ENCODE measurements at places on chromosomes 11 and 22.

DNA sequence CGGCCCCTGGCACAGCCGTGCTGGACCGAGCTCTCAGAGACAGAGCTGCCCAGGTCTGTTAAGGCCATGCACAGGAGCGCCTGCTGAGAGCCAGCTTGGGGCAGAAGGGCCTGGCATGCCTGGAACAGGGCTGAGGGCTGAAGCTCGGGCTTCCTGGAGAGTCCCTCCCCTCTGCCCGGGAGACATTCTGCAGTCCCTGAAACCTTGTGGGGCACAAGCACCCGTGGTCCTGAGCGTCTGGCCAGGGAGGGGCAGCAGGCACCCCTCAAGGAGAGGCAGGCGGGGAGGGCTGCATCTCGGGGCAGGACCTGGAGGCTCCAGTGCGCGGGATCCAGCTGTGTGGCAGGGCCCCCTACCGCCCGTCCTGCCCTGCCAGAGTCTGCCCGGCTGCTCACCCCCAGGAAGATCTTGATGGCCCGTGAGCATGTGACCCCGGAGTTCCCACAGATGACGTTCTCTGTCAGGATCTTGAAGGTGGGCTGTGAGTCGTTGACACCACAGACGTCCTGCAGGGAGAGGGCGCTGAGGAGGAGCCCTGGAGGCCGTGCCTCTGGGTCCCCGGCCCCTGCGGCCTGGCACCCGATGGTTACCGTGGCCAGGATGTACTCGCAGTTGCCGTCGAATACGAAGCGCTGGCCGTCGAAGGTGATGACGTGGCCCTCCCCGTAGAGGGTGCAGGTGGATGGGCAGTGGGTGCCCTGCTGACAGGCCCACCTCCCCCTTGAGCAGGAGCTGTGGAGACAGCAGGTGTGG is 10.9 kb downstream of the MUC6 start:
- no peak for DNase-seq

DNA sequence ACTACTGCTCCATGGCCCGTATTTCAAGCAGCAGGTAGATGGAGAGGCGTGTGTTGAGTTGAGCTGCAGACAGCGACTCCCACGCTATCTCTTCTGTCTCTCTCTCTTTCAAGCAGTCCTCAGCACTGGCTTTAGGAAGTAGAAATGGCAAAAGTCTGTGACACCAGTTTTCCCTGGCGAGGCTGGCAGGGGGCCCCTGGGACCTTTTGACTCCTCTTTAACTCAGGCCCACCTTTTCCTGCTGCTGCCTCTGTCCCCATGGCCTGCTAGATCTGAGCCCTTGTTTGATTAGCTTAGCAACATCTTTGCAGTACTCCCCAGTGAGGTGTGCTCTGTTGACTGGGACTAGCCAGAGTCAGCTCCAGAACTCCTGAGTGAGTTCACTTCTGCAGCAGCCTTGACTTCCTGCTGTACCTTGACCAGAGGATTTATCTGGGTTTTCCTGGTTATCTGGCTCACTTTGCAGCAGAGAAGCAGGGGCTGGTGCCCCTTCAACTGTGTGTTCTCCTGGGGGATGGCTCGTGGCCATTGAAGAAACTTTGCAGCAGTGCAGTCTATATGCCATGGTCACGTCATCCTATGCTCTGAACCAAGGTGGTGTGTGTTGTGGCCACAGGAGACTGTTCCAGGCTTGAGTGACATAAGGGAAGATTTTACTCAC is 183.9 kb downstream of the DBX1 start:
- DNase-seq = no peak

- DNase-seq = peak; percentile 49
Measured at GRCh38 chr11:43987384-43988039, 45.1 kb downstream of the C11orf96 start.

- no peak for DNase-seq
Measured at GRCh38 chr11:126544108-126545056, 188.9 kb downstream of the ST3GAL4 start.

DNA sequence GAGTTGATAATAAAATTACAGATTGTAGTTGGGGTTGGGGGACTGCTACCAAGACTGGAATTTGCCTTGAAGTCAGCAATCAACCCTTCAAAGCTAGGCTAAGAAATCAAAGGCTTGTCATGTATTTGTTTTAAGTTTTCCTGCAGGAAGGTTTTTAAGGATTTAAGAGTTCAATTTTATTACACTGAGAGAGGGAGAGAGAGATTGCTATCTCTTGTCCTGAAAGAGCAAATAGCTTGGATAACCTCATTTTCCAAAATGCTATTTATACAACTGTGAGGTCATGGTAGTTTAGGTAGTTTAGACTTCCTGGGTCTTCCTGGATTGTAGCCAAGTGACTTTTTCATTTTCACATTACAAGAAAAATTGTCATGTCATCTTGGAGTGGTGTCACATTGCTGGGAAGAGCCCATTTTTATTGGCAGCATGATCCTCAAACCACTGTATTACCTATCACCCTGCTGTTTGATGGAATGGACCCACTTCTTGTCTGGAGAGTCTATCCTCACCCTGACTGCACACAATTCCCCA is 10.1 kb upstream of the PRSS23 start:
- DNase-seq = no peak
